Urinary bladder (tissue), 4 donors: ENCODE measurements at places on chromosomes 5 and 9. TPM values are rescaled to one million over a fixed set of nuclear protein-coding genes. Genes with fewer than 3 reads are reported as not detected.

Gene NR6A1
- 1.4 TPM for total RNA-seq

DNA sequence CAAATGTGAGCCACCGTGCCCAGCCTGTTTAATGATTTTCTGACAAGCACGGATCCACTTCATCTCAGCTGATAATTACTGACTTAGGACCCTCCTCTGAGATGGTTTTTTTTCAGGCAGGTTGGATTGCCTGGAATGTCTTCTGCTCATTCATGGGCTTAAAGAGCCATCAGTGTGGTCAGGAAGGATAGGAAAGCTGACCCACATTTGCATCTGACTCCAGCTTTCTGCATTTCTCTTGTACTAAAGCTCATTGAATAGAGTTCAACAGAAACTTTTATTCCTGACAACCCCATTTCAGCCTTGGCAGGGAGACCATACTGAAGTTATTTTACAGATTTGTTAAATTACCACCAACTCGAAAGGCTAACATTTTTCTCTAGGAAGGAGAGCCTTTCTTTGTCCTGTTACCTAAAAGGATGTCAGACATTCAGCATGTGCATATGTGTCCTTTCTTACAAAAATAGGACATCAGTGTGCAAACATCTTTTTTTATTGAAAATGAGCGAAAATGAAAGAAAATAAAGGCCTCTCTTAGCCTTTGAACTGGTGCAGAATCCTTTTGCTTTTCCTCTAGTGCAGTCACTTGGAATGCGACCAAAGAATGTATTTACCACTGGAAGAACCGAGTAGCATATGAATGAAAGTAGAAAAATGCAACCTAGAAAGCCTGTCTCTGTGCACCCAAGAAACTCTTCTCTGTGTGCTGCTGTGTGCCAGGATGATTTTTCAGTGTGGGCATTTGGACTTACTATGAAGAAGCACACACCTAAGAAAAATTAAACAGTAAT lies 26.6 kb downstream of the ADCY2 start:
- DNase-seq, result no peak

- no peak for DNase-seq
These were observed 51.4 kb upstream of the TJP2 start for GRCh38 chr9:69122549-69123141.

- no peak for DNase-seq
These were observed 58.6 kb downstream of the STARD4 start for GRCh38 chr5:111453747-111454146.

GRCh38 chr9:128192601-128193371 lies 1.4 kb upstream of the CIZ1 start:
- peak; percentile 76 for DNase-seq

DNA sequence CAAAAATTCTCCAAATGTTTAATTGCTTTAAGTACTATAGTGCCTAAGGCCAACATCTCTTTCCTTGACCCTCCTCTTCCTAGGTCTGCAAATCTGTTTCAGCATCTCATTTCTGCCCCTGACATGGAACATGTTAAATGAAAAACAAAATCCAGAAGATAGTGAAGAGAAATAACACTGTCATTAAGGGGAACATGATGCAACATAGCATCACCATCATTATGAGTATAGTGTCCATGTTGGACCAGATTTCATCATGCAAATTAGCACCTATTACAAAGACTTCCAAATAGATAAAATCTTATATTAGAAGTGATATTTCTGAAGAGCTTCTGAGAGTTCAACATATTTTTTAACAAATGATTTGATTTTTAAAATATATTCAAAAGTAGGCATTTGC lies 375.2 kb downstream of the PTPRD start:
- no peak for DNase-seq
